ENCODE measurements at places on chromosomes 4 and X.

DNA sequence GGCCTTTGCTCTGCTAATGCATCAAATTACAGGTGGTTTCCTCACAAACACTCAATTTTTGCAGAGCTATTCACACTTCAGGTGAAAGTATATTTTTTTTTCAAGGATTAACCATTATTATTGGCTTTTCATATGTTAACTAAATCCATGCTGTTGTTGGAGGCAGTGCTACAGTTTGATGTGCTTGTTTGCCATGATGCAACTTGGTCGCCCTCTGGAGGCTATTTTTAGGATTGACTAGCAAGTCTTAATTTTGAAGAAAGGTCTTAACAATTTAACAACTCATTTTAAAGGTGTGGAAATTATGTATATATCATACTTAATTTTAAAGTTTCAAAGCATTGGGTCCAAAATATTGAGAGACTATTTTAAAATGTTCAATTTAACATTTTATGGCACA, 168.8 kb upstream of the FAM47A start:
- peak; percentile 76 for DNase-seq

- DNase-seq = peak; percentile 38
Observed at GRCh38 chr4:38174801-38175200, 214.6 kb downstream of the PTTG2 start.

DNA sequence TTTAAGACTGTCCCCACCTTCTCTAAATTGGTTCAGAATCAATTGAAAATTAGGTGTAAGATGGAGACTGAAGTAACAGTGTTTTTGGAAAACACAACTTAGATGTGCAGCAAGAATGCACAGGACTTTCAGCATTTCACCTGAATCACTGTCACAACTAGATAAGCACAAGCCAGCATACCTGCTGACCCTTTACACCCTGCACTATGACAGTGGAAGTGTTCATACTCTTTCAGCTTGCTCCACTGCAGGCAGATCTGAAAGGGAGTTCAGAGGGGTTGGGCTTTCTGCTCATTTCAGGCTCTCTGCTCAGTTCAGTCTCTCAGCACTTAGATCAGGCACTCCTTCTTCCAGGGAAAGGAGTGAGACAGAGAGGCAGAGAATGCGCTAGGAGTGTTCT, 22.8 kb downstream of the DCUN1D4 start:
- no peak for DNase-seq

DNA sequence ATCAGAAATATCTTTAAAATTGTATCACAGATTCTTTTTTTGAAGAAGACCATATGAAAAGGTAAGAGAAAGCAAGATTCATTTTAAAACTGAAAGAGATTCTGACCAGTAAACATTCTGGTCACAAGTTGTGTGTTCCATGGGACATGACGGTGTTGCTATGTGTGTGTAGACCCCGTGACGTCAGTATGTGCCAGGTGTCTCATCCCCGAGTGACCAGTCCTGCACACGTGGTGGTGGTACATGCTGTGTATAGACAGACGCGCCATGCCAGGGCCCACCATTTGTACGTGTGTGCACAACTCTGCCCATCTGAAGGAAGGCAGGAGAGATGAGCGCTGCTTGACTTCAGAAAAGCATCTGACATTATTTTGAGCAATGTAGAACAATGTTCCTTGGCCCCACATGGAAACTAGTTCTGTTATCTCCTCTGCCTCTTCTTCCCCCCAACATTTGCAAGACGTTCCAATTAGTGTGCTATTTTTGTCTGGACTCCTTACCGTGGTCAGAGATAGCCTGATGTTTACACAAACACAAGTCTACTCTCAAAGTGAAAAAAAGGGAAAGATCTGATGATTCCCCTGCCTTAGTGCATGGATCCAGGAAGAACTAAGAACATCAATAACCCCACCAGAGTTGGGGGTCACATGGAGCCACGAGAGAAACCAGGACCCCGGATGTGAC, 51.2 kb downstream of the IRF2 start:
- no peak for DNase-seq

DNA sequence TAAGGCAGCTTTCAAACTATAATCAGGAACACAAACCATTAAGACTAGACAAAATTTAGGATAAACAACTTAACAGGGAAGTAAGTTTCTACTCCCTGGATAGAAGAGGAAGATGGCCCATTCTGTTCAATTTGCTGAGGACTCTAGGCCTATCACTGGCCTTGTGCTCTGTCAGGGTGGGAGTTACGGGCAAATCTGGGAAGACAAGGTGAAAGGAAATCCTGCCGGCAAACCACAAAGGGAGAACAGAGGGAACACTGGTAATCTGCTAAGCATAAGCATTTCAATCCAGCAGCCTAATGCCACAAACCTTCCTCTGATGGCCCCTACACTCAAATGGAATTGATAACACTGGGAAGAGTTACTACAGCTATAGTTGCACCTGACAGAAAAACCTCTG, 8.3 kb downstream of the GPR82 start:
- DNase-seq = no peak

DNA sequence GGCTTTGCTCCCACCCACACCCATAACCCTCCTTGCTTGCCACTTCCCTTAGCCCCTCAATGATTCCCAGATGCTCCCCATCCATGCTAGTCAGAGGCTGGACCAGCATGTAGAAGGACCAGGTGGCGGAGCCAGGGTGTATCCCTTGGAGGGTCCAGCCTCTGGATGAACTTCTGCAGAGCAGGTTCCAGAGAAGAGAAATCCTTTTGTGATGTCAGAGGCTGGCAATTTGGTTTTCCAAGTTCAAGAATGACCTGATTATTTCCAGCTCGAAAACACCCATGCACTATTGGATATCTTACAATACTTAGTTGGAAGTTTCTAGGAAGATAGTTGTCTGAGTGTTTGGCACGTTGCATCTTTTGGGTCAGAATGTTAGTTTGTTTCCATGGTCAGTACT, 168.3 kb upstream of the RPS6KA3 start:
- no peak for DNase-seq

GRCh38 chrX:74931214-74931613, 6.0 kb upstream of the NEXMIF start:
- DNase-seq = no peak

DNA sequence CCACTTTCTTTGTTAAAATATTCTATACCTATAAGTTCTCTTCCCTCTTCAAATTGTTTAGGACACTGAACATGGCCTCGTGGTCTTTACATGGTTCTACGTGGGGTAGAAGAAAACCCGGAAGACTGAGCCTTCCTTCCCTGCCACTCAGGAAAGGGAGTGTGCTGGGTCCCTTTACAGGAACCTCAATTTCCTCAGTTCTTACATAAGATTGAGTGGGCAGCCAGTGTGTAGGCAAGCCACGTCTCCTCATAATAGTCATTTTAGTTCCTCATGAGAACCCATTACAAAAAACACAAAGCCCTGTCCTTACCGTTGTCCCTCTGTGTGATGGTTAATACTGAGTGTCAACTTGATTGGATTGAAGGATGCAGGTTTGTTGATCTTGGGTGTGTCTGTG, 28.7 kb upstream of the SMIM10L2A start:
- DNase-seq = no peak

GRCh38 chr4:35963974-35964515, 280.3 kb downstream of the ARAP2 start:
- DNase-seq = no peak

GRCh38 chr4:1051472-1051871, 40.0 kb downstream of the FGFRL1 start:
- no peak for DNase-seq

- no peak for DNase-seq
Observed at GRCh38 chr4:122150931-122151330, 1.2 kb upstream of the BLTP1 start.

DNA sequence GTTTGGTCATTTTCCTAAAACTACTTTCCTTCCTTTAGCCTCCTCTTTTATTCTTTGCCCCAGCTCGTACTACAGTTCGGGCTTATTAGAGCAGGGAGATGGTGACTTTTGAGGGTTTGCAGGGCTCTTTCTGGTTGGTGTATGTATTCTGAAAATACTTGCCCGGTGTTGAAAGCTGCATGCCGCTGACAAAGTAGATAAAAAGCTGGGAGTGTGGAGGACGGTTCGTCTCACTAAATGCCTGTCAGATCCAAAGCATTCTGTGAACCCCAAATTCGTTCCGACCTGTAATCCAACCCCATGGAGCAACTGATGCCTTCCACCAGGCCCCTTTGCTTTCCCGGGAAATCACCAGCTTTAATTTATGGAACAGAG, 19.2 kb downstream of the TRIM2 start:
- DNase-seq = peak; percentile 42

DNA sequence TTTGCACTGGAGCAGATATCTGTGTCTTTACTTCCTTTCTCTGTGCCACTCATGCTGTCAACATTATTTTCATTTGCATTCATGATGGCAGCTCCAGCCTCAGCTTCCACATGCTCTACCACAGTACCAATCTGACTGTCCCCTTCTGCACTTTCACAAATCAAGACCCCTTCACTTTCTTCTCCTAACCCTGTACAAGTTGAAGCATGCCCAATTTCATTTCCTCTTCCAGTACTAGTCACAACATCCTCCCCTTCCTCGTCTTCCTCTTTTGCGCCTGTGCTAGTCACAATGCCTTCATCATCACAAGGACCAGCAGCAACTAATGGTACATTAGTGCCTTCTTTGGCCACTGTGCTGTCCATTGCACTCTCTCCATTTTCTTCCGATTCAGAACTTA, 26.5 kb downstream of the BOD1L1 start:
- no peak for DNase-seq

DNA sequence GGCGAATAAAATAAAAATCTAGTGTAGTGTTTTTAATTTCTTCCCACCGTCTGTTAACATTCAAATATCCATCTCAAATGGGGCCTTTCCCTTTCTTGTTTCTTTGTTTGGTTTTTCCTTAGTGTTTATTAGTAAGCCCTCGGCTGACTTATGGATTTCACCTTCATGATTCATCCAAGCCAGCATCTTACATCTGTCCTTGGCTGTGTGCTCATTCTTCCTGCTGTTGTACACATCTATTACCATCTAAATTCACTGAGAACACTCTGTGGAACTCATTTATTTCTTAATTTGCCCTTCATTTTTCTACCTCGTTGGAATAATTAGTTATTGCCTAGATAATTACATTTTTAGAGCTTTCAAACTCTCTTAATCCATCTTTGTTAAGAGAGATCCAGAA, 84.9 kb downstream of the SPCS3 start:
- DNase-seq = peak; percentile 57

- no peak for DNase-seq
Observed at GRCh38 chrX:1442724-1443367, 9.9 kb downstream of the ASMTL start.

GRCh38 chrX:72624194-72624593, 51.6 kb upstream of the HDAC8 start:
- DNase-seq = no peak

- peak; percentile 64 for DNase-seq
Observed at GRCh38 chrX:119240356-119240755, 4.3 kb downstream of the PGRMC1 start.

DNA sequence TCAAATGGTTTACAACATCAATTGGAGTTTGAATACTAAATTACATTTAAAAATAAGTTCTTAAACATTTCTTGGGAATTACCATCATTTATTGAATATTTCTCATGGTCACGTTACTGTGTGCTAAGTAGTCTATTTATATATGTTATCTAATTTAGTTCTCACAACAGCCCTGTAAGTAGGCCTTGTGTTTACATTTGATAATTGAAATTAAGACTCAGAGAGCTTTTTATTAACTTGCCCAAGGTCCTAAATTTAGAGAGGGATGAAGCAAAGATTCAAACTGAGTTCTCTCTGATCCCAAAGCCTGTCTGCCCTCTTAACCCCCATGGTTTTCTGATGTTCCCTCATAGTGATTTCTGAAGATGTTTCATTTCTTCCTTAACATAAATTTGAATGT, 103.7 kb downstream of the CEP135 start:
- DNase-seq = no peak

DNA sequence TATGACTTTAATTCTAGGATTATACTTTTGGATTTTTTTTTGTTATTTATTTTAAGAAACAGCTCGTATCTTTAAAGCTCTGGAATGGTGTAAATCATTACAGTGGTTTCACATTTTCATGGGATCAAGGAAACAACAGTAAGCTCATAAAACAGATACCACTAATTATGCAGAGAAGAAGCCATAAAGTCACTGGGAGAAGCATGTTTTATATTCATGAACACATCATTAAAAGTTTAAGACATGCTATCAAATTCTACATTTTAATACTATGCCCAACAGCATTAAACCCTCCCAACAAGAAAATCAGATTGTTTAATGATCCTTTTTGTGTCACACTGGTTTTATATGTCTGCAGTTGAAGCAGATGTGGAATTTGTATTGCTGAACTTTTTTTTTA, 149.9 kb downstream of the FBXO8 start:
- DNase-seq = no peak

DNA sequence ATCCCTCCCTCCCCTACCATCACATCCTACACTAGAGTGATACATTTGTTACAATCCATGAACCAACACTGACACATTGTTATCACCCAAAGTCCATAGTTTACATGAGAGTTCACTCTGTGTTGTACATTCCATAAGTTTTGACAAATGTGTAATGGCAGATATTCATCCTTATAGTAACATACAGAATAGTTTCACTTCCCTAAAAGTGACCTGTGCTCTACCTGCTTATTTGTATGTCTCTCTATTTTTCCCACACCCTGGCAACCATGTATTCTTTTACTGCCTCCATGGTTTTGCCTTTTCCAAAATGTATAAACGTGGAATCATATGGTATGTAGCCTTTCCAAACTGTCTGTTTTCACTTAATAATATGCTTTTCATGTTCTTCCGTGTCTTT, 42.2 kb upstream of the HPGD start:
- DNase-seq = no peak

- DNase-seq = no peak
Observed at GRCh38 chrX:100417681-100418080, 7.6 kb upstream of the PCDH19 start.

GRCh38 chr4:16085822-16086221, 2.0 kb upstream of the PROM1 start:
- DNase-seq = no peak

DNA sequence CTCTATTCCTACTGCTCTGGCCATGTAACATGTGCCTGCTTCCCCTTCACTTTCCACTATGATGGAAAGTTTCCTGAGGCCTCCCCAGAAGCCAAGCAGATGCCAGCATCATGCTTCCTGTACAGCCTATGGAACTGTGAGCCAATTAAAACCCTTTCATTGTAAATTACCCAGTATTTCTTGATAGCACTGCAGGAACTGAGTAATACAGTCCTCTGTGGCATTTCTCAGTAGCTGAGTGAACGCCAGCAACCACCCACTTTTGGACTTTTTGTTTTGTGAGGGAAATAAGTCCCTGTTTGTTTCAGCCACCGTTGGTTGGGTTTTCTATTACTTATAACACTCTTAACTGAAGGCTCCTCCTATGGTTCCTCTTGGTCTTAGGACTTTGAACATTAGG, 104.1 kb downstream of the C4orf51 start:
- DNase-seq = no peak

- peak; percentile 6 for DNase-seq
Observed at GRCh38 chrX:4710618-4711433, 997.4 kb upstream of the PRKX start.

GRCh38 chr4:75820197-75820596, 82.1 kb downstream of the PPEF2 start:
- no peak for DNase-seq
